Stimulated activated CD4-positive, alpha-beta T cell treated with anti-CD3 and anti-CD28 coated beads, Interleukin-12 subunit alpha, Interleukin-12 subunit beta, amount 100 ng/mL, for 24 hours (primary cell): ENCODE measurements at places on chromosomes 3 and 15.

- DNase-seq: no peak
Observed at GRCh38 chr3:112813723-112814171, 32.9 kb downstream of the CD200R1L start.

- no peak for DNase-seq
Observed at GRCh38 chr15:34179234-34179633, 30.7 kb downstream of the KATNBL1 start.

GRCh38 chr3:168051070-168051469, 44.7 kb downstream of the GOLIM4 start:
- DNase-seq: no peak

- DNase-seq: no peak
Observed at GRCh38 chr15:33330931-33331330, 20.2 kb downstream of the RYR3 start.

GRCh38 chr3:99373088-99373845, 265.1 kb upstream of the COL8A1 start:
- no peak for DNase-seq

DNA sequence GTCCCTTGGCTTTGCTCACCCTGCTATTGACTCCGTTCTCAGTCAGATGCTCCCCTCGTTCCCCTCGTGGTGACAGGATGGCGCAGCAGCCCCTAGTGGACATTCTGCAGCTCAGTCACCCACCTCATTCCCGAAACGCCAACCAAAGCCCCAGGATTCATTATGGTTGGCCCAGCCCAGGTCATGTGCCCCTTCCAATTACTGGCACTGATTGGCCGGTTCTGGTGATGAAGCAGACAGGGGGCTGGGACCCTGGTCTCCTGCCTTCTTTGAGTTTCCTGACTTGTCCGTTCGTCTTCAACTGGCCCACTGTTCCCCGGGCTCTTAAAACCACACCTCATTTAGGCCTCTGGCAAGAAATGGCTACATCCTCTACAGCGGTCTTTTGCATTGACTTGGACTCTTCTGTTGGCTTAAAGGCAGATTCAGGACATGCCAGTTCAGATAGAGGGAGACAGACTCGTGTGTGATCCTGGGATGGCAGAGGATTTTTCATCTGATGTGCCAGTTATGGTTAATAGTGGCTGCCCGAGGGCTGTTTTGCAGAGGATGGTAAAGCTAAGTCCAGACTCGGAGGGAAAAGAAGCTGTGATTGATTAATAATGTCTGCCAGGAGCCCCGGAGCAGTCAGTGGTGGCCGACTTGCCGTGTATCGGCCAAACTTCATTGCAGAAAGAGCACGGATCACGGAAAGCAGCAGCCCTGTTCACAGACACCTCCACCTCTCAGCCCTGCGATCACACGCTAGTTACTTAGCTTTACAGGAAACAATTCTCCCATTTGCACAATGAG, 37.8 kb downstream of the LSM3 start:
- no peak for DNase-seq

GRCh38 chr15:96123630-96124187, 206.8 kb upstream of the NR2F2 start:
- DNase-seq: no peak

GRCh38 chr3:196198081-196198675, 13.0 kb downstream of the ZDHHC19 start:
- no peak for DNase-seq

- no peak for DNase-seq
Observed at GRCh38 chr3:144822671-144823070, 851.0 kb downstream of the DIPK2A start.

DNA sequence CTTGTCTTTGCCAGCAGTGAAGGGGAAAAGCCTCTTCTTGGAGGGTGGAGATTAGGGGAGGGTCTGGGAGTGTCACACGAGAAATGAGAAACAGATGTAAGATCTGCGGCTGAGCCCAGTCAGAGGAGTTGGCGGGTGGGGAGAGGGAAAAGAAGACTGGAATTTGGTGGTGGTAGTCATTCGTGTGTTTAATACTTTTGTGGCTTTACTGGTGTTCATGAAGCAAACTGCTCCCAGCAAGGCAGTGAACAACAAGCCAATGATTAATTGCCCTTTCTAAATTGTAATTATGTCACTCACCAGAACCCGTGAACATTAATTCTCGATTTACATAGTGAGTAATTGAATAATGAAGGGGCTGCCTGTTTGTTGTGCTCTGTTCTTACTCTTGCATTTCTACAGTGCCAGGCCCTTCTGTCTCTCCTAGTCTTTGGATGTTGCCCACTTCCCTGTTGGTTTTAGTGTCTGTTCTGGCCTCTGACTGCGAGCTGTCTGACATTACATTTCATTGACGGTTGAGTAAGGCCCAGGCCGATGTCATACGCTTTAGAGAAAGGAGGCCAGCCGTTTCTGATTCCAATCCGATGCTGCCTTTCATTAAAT, 78.0 kb downstream of the CHCHD6 start:
- DNase-seq: no peak

- no peak for DNase-seq
Observed at GRCh38 chr3:101527906-101528305, 14.9 kb upstream of the SENP7 start.

DNA sequence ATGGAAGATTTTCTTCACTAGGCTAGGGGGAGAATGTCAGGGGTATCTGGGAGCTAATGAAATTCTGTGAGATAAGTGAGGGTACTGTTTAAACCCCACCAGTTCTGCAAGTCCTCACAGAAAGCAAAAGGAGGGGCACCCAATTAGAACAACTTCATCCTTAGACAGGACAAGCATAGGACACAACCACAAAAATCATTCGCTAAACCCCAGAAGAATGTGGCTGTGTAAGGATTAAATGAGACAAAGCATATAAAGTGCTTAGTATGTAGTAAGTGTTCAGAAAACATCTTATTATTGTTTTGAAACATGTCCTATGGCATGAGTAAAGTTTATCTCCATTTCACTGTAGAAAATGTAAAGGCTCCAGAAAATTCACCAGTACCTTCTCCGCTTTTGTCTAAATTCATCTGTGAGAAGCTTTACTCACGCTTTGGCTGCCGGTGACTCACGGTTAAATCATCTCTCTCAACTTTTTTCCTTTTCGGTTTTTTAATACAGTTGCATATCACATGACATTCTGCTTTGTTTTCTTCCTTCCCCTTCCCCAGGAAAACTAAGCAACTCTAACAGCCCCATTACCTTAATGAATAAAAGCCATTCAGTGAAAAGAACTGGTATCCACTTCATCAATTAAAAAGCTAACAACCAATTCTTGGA, 1.7 kb downstream of the CLRN1 start:
- no peak for DNase-seq

GRCh38 chr15:40763801-40764628, at the start of gene GCHFR:
Gene GCHFR (plus strand): TSS chr15:40764068. CDS start chr15:40764181, 113 bp downstream.
- no peak for DNase-seq

GRCh38 chr3:138284957-138285477, 44.6 kb downstream of the NME9 start:
- DNase-seq: no peak

- no peak for DNase-seq
Observed at GRCh38 chr15:86645925-86646500, 566.3 kb downstream of the AGBL1 start.

DNA sequence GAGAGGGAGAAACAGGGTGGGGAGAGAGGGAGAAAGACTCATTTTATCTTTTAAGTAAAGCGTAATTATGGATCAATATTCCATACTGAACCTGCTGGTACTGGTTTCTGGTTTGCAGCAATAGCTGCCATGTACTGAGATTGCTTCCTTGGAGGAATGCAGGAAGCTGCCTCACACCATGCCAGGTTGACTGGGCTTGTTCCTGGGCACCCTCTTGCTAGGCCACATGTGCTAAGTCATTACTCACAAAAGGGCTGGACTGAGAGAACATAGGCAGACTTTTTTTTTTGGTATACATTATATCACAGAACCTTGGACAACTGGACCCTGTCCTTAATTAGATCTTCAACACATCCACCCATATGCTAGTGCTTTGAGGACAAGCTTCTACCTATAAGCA, 193.4 kb downstream of the ZNF621 start:
- DNase-seq: no peak

- DNase-seq: no peak
Observed at GRCh38 chr15:25864966-25865365, 1.8 kb upstream of the ATP10A start.

GRCh38 chr15:99135194-99135593, 30.3 kb downstream of the SYNM start:
- DNase-seq: no peak

GRCh38 chr3:192920411-192920810, 2.8 kb upstream of the MB21D2 start:
- no peak for DNase-seq

- DNase-seq: no peak
Observed at GRCh38 chr3:5021116-5022092, 42.2 kb downstream of the BHLHE40 start.

DNA sequence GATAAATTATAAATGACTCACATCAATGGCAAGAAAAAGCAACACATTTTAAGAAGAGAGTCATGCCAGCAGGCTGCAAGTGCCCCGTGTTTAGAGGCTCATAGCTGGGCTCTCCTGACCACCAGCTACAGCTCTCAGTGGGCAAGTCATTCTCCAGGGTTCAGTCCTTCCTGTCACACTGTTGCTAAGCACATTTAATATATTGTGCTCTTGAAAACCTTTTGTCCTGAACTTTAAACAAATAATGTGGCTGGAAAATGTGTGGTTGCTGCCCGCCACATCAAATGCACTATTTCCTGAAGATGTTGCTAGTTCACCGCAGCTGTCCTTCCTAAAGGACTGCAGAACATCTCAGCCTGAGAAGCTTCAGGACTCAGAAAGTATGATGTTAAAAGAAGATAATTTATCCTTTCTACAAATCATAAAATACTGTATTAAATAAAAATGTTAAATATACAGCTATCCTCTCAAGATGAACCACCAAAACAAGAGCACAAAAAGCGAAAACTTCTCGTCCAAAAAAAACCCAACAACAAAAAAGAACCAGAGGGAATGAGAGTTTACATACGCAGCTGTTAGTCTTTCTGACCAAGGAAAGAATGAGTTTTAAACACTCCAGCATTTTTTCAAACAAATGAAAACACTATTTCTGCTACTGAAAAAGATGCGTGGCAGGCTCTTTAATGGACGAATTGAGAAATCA, 951 bp downstream of the TARS3 start:
- no peak for DNase-seq

- DNase-seq: no peak
Observed at GRCh38 chr3:98777801-98778220, 14.7 kb downstream of the ST3GAL6 start.

DNA sequence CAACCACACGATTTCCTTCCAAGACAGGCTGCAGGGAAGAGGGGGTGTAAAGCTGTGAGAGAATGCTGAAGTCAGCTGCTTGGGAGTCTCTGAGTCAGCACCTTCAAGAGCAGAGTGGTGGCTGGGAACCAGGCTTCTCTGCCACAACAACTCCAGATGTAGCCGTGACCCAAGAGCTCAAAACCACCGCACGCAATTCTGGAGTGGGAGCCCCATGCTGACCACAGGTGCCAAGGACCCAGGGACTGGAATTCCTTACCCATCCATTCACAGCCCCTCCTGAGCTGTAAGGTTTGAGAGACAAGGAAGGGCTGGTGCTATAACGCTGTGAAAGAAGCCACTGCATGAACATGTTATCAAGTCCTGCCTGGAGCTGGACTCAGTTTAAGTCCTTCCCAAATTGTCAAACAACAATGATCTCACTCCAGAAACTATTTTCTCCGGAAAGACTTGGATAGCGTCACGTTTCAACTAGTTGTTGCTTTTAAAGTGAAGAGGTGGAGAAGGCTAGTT, 61.4 kb downstream of the UMPS start:
- no peak for DNase-seq

DNA sequence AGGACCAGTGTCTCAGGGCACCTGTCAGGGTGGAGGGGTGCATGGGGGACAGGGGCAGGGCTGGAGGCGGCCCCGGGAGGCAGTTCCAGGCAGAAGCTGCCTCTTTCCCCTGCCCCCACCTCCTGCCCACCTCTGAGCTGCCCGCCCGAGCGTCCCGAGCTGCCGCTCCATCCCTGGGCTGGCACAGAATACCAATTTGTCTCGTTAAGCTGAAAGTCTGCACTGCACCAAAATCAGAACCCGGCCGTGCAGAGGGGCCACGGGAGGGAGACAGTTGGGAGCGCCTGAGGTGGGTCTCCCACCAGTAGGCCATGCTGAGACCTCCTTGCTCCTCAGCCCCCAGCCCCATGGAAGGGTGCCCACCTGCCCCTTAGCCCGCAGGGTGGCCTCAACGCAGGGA, 1.3 kb upstream of the ATP2B2 start:
- no peak for DNase-seq

GRCh38 chr3:182567700-182568099, 225.6 kb upstream of the ATP11B start:
- DNase-seq: no peak

DNA sequence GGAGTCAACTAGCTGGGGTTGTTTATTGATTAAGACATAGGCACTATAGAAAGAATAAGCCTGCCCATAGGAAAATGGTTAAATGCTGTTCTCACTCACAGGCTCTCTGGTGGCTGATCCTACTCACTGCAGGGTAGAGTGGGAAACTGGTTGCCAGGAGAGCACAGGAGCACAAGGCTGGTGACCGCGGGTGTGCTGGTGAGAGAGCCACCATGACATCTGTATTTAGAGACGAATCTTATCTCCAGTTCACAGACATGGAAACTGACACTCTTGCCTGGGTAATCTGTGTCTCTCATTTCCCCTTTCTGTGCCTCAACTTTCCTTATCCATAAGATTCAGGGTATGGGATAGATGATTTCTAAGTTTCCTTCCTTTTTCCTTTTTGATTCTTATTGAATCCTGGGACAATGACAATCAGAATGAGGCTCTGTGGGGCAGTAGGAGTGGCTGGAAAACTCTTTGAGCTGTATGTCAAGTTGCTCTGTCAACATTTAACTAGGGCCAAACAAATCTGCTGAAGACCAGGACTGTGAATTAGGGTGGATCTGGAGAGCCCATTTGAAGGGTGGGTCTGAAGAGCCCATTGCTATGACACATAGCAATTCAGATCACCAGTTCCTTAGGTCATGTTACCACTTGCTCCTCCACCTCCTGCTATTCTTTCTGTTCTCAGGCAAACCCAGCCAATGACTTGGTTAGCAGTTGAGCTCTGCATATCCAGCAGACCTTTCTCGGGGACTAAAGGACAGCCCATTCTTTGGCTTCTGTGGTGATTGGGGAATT, 286.1 kb upstream of the TBL1XR1 start:
- no peak for DNase-seq

- no peak for DNase-seq
Observed at GRCh38 chr3:111593666-111594065, 1.5 kb downstream of the ZBED2 start.

DNA sequence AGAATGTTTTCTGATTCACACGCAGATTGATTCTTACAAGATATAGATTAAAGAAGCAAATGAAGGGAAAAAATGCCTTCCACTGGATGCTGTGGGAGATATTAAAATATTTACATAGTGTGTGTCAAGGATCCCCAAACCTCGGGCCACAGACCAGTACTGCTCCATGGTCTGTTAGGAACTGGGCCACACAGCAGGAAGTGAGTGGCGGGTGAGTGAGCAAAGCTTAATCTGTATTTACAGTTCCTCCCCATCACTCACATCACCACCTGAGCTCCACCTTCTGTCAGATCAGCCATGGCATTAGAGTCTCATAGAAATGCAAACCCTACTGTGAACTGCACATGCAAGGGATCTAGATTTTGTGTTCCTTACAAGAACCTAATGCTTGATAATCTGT, 552.6 kb upstream of the GOLIM4 start:
- no peak for DNase-seq

GRCh38 chr15:72859017-72859756, 75.6 kb upstream of the ADPGK start:
- DNase-seq: no peak

- DNase-seq: no peak
Observed at GRCh38 chr3:148922467-148922866, 57.4 kb downstream of the CPA3 start.
